Activated CD4-positive, alpha-beta memory T cell treated with anti-CD3 and anti-CD28 coated beads for 36 hours (primary cell): ENCODE measurements at places on chromosomes 2 and 18. TPM values are rescaled to one million over a fixed set of nuclear protein-coding genes. Genes with fewer than 3 reads are reported as not detected.

GAL3ST2 gene
- total RNA-seq: 0.93 TPM

ABCA12 gene
- total RNA-seq: not detected

AQP12B gene
- not detected for total RNA-seq

COL4A3 gene
- not detected for total RNA-seq

CYP27C1 gene
- not detected for total RNA-seq

DNA sequence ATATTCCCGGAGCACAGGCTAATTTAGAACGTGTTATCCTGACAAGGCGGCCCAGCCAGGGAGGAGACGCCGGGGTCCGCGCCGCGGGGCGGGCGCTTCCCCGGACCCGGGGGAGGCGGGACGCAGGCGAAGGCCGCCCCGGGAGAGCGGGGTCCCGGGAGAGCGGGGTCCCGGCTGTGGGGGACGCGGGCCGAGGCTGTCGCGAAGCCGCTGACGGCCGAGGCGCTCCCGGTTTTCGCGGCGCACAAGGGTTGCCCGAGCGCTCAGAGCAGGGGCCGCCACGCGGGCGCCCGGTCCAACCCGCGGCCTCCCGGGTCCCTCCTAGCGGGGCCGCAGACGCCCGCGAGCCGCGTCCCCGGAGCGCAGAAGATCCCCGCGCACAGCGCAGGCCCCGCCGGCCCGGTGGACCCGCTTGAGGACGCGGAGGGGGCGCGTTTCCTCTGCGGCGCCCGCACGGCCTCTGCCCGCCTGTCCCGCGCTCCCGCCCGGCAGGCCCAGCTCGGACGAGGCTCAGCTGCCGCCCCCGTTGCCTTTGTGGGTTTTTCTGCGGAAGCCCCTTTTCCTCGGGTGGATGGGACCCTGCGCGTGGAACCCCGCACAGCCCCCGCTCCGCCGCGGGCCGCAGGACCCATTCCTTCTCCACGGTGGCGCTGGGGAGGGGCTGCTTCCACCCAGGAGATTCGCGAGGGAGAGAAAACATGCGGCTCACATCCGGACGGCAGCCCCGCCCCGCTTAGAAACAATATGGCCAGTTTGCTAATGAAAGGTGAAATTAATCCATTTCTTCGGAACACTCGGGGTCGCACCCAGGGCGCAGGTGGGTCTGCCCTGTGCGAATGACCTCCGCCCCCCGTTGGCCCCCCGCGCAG lies 9.6 kb upstream of the KCNG2 start:
- no peak for DNase-seq

DNA sequence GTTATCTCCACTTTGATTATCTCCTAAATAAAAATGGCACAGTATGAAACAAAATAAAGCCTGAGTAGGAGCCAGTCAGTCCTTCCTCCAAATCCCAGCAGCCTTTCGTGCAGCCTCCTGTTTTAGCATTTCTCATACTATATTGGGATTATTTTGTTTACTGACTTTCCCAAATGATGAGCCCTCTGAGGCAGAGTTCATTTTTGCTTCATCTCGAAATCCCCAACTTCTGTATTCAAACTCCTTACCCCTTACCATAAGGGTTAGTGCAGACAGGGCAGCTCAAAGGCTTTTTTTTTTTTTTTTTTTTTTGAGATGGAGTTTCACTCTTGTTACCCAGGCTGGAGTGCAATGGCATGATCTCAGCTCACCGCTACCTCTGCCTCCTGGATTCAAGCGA lies 113.3 kb upstream of the FOSL2 start:
- no peak for DNase-seq

DNA sequence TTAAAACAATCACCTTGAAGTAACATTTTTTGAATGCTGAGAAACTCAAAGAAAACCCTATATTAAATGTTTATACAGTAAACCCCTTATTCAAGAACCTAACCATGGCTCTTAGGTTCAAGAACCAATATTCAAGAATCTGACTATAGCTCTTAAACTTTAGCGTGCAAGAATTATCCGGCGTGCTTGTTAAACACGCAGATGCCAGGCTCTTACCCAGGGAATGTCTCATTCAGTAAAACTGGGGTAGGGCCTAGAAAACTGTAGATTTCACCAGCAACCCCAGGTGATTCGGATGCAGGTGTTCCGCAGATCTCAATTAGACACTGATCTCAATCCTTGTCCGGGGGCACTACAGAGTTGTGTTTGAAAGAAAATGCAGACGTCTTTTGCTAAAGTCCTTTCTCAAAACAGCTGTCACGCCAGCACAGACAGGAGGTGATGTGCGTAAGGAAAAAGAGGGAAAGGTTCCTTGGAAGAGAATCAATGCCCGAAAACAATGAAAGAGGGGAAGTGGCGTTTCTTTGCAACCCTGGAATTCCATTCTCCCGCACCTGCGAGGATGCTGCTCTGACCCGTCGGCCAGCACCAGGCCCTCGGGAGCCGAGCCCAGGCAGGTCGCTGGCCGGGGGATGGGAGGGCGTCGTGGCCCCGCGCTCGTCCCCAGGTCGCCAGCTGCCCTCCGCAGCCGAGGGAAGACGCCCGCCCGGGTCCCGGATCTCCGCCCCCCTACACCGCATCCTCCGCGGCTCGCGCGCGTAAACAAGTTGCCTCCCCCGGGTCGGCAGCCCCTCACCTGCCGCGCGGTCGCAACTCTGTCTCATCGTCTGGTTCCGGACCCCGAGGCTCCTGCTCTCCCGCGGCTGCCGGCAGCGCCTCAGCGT lies 851 bp downstream of the EIF2AK3 start:
- peak; percentile 67 for DNase-seq

DNA sequence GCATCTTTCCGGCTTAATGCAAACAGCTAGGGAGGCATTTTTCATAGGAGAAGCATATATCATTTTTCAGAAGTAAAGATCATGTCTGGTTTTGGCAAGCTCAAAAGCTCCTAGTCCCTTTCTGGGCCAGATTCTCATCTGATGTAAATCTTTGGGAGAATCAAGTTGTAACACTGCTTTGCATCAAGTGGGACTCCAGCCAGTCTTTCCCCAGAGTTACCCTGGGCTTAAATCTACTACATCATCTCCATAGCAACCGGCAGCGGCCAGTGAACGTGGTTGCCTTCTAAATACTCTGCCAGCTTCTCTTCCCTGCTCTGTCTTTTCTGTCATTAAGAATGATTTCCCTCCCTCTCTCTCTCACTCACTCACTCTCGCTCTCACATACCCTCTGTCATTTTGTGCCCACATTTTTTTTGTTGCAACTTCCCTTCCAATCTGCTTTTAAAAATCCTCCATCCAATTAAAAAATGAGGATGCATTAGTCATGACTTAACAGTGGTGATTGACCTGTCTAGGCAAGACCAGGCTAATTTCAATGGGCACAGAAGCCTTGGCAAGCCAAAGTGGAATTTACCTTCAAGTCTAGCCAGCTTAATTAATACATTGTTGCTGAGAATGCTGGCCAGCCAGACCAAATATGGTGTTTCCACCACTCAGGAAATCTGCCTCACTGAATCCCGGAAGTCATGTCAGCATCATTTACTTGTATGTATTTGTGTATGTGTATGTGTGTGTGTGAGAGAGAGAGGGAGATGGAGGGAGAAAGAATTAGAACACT lies 93.0 kb downstream of the NRP2 start:
- no peak for DNase-seq

GRCh38 chr2:8600456-8600855 lies 81.4 kb upstream of the ID2 start:
- DNase-seq: no peak

DNA sequence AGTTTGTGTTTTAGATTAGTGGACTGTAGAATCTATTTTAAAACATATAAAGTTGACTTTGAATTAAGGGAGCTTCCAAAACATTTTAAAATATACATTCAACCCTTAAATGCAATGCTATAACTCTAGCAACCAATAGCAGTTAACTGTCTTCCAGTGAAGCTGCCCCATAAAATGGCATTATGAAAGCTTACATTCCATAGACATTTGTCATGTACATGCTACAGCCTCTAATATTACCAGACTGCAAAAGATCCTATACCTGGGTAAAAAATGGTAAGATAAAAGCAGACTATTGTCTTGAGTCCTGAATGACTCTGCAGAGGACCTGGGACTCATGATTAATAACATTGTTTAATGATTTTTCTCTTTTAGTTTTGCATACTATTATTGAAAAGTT lies 489.4 kb downstream of the LRP1B start:
- no peak for DNase-seq
